ENCODE measurements at places on chromosomes 3 and 15.

DNA sequence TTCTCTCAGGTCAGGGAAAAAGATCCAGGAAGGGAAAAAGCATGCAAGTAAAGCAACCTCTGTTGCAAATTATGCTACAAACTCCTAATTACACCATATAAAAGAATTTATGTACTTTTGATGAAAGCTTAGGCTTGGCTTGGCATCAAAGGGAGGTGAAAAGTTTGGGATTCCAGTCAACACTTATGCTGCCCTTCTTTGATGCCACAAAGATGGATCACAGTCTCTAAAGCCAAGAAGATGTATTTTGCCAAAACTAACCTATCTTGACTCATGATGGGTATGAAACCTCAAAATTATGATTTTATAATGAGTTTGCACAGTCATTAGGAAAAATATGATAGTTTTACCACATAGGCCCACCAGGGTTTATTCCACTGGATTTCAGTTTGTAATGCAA is 101.0 kb upstream of the CCDC80 start:
- no peak for DNase-seq

GRCh38 chr3:109313061-109313460 is 3.3 kb downstream of the DPPA2 start:
- no peak for DNase-seq

DNA sequence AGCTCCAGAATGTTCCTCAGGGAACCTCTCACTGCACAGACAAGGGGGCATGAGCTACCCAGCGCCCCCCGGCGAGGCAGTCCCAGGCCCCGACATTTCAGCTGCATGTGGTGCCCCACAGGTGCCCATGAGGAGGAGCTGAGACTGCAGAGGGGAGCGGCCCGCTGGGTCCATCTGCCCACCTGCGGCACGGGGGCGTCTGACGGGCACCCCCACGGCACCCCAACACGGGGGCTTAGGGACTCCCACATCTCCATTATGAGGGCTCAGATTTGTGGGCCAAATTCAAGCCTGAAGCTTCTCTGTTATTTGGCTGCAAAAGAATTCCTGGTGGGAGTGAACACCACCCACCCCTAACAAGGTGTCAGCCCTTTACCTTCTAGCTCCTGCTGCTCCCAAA is 258.4 kb downstream of the UACA start:
- no peak for DNase-seq

DNA sequence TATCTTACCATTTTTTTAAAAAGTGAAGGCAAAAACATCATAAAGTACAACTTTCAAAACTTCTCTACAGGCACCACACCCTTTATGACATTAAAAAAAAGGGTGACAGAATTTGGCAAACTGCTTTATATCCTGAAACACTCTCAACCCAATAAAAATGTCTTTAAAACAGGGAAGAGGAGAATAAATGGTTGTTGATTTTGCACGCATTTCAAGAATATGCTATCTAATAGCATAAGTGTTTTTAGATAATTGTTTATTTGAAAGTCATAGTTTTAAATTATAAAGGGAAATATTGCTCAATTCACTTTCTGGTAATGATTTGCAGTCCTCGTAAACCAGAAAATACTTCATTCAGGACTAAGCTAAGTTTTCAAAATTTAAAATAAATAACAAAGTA is 1.7 kb upstream of the PCOLCE2 start:
- no peak for DNase-seq

GRCh38 chr3:190863119-190863465 is 598 bp upstream of the GMNC start:
- no peak for DNase-seq

DNA sequence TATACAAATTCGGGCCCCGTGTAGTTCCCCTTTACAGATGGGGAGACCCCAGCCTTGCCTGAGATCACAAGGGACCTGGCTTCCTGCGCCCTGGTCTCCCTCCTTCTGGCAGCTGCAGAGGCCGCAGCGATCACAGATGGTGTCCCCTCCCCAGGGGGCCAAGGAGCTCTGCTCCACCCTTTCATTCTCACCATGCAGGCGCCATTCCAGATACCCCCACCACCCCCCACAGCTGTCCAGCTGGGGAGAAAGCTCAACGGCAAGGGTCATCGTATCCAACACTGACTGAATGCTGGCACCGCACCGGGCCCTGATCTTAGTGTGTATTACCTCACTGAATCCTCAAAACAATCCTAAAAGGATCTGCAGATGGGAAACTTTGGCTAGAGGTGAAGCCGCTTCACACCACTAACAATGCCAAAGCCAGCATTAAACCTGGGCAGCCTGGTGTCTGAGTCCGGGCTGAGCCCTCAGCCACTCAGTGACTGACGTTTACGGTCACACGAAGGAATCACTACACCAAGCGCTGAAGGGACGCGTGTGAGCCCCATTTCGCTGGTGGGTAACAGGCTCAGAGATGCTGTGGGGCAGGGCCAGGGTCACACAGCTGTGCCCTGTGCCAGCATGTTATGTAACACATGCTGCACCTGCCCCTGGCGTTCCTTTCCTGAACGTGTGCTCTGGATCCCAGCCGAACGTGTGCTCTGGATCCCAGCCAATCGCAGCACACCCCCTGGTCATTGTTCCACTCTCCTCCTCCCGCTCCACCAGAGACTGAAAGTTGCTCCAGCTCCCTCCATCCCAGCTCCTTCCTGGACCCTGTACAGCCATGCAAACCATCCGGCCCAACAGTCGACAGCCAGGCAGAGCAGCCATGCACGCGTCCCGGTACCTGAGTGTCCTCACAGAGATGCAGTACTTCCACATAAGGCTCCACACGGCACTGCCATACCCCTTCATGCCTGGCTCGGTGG is 51.8 kb downstream of the IQSEC1 start:
- no peak for DNase-seq

DNA sequence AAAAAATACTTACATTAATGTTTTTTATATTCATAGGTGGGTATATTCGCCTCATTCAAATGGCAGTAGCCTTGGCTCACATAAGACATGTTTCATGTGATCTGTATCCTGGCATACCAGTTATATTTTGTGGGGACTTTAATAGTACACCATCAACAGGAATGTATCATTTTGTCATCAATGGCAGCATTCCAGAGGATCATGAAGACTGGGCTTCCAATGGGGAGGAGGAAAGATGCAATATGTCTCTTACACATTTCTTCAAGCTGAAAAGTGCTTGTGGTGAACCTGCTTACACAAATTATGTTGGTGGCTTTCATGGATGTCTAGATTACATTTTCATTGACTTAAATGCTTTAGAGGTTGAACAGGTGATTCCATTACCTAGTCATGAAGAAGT is 3.5 kb downstream of the PDE12 start:
- DNase-seq: no peak

Data from stimulated activated CD4-positive, alpha-beta T cell treated with anti-CD3 and anti-CD28 coated beads, Interleukin-2, amount 100 ng/mL, for 4 hours (primary cell).